ENCODE measurements at places on chromosomes 1 and 21. TPM values are rescaled to one million over a fixed set of nuclear protein-coding genes. Genes with fewer than 3 reads are reported as not detected.

The NDUFS5 gene
- total RNA-seq: 211 TPM

DNA sequence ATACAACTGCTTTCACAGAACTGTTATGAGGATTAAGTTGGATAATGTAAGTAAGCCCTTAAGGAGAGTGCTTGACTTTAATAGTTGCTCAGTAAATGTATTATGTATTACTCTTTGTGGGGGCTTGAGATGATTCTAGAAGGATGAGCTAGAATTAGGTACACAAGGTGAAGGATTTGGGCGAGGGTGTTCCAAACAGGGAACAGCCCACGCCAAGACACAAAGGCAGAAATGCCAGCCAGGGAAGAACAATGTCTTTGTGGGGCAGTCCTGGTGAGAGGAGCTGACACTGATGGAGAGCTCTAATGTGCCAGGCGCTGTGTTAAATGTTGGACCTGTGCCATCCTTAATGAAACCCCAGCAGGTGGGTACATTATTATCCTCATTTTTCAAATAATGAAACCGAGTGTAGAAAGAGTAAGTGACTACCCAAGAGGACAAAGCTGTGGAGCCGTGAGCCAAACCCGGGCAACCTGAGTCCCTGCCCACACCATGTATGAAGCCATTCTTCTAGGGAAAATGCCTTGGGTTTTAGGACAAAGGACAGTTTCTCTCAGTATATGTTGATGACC lies 362.4 kb downstream of the HHAT start:
- DNase-seq: no peak

DNA sequence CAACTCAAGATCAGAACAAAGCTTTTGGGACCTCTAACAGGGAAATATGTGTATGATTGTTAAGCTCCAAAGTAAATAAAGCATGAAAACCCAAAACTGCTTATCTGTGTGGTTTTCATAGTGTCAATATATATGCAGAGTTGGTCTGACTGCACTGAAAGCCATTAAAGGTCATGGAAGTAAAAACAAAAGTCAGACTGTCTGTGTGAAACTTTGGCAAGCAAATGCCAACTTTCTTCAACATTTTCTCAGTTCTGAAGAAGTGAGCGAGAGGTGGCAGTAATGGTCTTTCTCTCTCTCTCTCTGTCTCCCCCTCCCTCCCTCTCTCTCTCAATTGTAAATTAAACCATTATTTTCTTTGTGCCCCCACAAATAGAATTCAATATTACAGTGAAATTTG lies 100.1 kb upstream of the S1PR1 start:
- no peak for DNase-seq

DNA sequence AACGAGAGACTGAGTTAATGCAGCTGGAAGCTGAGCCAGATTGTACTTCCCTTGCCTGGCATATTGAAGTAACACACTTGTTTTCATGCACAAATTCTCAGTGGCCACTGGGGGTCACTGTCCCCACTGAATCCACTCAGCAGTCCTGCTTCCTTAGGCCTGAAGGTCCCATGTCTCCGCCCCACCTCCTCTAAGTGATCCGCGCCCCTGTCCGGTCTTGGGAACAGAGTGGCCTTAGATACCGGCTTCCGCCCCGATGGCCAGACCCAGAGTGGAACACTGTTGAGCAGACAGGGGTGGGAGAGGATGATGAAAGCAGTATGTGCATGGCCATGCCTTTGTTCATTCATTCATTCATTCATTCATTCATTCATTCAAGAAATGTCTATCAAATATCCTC lies 34.8 kb downstream of the CHAF1B start:
- DNase-seq: no peak

GRCh38 chr1:152412756-152413155 lies 1.3 kb downstream of the CRNN start:
- DNase-seq: no peak

DNA sequence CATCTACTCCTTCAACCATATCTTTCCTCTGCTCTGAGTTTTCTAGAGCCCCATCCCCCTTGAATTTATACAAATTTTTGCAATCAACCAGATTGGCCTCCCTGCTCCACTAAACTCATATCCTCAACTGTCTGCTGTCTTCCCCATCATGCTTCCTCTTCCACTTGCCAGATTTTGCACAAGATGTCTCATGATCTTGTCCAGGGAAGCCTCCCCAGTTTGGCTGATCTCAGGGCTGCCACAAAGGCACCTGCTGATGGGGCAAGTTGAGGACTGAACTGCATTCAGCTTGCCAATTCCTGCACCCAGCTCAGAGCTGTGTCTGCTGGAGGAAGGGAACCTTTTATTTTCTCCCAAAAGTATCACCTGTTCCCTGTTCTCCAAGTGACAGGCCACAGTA lies 3.9 kb upstream of the KCNJ9 start:
- DNase-seq: no peak

GRCh38 chr1:2471159-2471471 lies 5.0 kb upstream of the PLCH2 start:
- DNase-seq: no peak

The SLC25A34 gene
- total RNA-seq: 0.23 TPM

GRCh38 chr1:230299191-230300006 lies 126.7 kb downstream of the PGBD5 start:
- DNase-seq: peak; percentile 14

GRCh38 chr1:234213658-234214128 lies 159.6 kb upstream of the COA6 start:
- no peak for DNase-seq

DNA sequence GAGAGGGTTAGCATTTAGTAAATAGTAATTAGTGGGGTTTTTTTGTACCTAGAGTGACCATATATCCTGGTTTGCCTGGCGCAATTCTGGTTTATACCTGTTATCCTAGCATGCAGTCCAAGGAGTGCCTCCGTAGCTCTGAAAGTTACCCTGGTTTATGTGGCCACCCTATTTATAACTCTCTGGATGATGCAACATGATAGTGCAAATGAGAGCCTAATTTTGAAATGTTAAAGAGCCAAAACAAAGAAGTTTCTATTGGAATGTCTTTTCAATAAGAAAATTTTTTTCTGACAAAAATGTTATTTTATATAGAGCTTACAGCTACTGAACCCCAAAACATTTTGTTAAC lies 5.7 kb downstream of the AHCYL1 start:
- no peak for DNase-seq

GRCh38 chr1:177945943-177946650 lies 23.8 kb downstream of the SEC16B start:
- peak; percentile 43 for DNase-seq

DNA sequence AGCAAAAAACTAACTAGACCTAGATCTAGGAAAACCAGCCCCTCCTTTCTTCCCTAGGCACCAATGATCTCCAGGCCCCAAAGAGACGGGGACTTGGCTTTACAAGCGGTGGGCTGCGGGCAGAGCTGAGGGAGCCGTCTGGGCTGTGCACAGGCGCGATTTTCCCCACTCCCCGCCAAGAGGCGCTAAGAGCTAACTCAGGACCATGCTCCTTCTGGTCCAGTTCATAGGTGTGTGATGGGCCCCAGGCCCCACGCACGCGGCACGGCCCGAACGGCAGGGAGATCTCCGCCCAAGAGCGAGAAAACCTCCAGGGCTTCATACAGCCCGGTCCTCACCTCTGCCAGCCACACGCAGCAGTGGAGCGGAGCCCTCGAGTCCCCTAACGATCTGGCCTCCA lies 7.5 kb upstream of the GPR153 start:
- DNase-seq: no peak

DNA sequence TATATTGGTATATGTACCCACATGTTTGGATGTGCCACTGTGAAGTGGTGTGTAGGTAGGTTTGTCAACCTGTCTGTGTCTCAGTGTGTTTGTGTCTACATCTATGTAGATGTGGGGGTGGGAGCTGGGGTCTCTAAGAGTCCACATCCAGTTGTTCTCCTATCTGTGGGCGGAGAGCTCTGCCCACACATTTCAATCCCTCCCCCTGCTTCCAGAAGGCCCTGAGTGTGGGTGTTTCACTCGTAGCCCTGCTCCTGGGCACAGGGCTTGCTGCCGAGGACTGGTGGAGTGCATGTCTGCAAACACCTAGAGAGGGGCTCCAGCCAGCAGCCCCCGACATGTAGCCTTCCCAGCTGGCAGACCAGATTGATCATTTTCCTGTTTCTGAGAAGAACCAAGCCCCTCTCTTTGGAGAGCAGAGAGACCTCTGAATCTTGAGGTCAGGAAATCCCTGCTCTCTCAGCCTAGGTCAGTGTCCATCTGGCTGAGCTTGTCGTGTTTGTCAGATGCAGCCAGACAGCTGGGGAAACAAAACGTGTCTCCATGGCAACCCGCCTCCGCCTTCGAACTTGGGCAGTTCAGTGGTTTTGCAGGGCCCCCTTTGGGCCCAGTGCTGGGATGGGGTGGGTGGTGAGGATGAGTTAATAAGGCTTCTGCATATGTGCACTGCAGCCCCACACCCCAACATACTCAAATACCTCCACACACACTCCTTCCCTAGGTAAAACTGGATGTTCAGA lies 31.2 kb upstream of the SYNC start:
- DNase-seq: no peak

The CAPZA1 gene
- total RNA-seq: 250 TPM

DNA sequence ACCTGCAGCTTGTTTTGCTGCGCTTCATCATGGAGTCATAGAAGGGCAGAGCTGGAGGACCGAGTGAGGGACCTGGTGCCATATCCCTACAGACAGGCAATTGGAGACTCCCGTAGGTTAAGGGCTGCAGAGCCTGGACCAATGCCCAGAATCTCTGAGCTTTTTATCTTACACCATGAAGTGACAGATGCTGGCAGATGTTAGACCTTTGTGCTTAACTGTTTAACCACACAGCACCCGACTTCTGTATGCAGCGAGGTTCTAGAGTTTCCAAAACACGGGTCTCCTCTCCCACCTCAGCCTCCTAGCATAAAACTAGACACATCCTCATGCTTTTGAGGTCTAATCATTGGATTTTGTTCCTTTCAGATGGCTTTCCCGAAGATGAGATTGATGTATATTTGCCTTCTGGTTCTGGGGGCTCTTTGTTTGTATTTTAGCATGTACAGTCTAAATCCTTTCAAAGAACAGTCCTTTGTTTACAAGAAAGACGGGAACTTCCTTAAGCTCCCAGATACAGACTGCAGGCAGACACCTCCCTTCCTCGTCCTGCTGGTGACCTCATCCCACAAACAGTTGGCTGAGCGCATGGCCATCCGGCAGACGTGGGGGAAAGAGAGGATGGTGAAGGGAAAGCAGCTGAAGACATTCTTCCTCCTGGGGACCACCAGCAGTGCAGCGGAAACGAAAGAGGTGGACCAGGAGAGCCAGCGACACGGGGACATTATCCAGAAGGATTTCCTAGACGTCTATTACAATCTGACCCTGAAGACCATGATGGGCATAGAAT lies 47.6 kb downstream of the B3GALT5 start:
- DNase-seq: no peak

DNA sequence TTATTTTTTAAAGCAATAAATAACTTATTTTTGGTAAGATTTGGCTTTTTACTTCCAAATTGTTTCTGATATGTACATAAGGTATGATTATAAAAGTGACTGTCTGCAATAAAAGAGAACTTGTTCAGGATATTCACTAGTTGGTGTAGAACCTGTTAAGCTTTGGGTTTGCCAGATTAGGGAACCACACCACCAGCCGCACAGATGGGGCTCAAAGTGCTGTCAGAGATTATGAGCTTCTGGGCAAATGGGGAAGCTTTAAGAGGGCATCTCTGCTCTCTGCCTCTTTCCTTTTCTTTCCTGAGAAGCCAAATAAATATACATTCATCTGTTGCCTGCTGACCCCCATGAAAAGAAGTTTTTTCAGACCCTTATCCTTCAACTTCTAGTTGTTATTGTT lies 25.4 kb downstream of the IVNS1ABP start:
- no peak for DNase-seq

DNA sequence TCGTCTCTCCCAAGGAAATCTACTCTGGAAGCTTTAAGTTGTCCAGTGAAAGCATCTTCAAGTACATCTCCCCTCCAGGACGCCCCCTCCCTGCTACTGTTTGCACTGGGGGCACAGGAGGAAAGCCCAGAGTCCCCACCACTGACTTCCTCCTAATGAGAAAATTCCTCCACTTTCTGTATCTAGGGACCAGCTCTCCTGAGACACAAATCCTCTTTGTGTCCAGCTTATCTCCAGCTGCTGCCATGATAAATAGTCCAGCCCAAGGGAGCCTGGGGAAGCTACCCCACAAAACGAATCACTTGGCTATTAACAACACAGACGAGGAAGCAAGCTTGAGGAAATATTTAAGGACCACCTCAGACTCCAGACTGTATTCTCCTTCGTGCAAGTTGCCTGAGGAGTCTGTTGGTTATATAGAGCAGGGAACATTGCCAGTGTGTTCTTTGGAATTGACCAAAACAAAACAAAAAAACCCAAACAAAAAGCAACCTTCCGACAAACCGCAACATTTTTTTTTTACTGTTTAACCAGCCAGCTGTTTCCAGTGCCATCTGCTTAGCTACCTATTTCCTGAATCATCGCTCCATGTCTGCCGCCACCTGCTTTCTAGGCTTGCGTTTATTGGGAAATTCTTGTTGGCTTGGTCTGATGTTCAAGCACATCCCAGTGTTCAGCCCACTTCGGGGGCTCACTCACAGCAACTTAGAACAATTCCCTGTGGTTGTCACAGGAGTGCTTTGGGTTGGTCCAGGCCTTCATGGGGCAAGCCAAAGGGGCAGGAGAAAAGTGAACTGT lies 7.7 kb downstream of the C1orf226 start:
- DNase-seq: no peak

The CFAP57 gene
- 0.61 TPM for total RNA-seq

The LCE3D gene
- total RNA-seq: not detected

DNA sequence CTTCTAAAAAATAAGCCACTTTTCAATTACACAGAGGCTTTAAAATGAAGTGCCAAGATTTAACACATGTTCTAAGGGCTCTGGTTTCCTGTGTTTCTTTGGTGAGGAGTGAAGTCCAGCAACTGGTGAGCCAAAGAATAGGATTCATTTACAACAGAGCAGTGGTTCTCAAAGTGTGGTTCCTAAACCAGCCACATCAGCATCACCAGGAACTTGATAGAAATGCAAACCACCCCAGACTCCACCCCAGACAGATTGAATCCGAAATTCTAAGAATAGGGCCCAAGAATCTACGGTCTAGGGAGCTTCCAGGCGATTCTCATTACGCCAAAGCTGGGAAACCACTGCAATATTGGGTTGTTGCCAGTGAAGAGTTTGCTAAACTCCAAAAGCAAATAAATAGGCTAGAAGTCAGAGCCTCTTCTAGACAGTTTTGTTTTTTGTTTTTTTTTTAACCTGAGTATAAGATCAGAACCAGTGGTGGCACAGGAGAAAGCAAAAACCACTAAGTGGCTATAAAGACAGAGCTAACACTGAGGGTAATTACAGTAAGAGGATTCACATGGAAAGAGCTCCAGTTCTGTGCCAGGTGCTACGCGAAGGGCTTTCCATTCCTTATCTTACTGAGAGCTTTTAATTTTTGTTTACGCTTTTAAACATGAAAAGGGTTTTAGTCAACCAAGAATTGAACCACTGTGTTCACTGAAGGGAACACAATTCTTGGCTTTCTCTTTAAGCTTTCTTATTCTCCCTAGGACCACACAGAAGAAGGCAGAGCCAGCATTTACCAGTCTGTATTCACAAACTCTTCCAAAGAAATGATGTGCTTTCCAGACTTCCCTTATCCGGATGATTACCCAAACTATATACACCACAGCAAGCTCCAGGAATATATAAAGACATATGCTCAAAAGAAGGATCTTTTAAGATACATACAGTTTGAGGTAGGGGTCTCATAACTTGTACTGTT lies 42.4 kb upstream of the FMO2 start:
- DNase-seq: no peak

GRCh38 chr1:31010086-31010989 lies 55.2 kb downstream of the PUM1 start:
- DNase-seq: no peak
